ENCODE measurements at places on chromosomes 16 and 17.

- no peak for DNase-seq
Measured at GRCh38 chr16:77549876-77550275, 115.0 kb upstream of the ADAMTS18 start.

GRCh38 chr17:68843522-68843921 is 111.7 kb downstream of the ABCA8 start:
- DNase-seq = no peak

- no peak for DNase-seq
Measured at GRCh38 chr17:11138023-11138422, 103.0 kb upstream of the SHISA6 start.

- no peak for DNase-seq
Measured at GRCh38 chr16:55301385-55302008, 22.5 kb upstream of the IRX6 start.

GRCh38 chr16:71943887-71944286 is 48.6 kb downstream of the IST1 start:
- DNase-seq = no peak

DNA sequence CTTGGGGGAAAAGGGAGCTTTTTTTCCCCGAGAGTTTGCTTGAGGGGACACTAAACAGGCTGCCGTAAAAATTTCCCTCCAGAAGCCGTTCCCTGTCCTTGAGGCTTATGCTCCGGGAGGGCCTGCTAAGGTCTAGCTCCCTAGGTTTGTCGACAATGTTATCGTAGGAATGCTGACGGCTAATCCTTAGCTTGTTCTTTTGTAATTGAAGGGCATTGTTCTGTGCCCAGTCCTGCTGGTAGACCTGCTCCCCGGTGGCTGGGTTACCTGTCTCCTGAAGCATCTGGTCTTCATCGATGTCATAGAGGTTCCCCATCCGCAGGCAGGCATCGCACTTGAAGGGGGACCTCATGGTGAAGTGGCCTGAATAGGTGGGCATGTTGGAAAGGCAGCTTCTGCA is 418.7 kb downstream of the GRIN2A start:
- no peak for DNase-seq

DNA sequence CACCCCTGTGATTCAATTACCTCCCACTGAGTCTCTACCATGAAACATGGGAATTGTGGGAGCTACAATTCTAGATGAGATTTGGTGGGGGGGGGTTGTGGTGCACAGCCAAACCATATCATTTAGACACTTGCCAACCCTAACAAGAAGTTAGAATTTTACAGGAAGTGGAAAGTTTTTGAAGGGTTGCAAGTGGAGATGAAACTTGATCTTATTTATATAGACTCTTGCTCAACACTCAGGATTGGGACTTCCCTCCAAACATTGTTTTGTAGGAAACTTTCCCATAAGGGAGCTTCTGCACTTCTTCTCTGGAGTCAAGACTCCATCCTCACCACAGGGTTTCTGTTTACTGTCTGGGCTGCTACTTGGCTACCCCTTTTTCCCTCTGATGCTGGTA is 266.7 kb upstream of the CDH11 start:
- DNase-seq = no peak

DNA sequence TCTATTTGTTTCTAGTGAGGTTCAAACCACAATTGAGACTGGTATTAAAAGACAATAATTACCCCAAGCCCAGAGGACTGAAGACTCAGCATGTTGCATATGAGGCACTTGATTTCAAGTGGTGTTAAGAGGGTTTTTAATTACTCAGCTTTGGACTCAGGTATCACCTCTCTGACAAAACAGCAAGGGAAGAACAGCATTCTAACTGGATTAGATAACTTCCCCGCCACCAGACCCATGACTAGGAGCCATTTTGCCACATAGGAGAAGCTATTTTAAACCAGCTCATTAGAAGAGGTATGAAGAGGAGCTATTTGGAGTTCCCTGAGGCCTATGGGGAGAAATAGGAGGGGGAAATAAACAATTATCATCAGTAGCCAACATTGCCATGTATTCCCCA is 226.1 kb upstream of the TOX3 start:
- DNase-seq = no peak

DNA sequence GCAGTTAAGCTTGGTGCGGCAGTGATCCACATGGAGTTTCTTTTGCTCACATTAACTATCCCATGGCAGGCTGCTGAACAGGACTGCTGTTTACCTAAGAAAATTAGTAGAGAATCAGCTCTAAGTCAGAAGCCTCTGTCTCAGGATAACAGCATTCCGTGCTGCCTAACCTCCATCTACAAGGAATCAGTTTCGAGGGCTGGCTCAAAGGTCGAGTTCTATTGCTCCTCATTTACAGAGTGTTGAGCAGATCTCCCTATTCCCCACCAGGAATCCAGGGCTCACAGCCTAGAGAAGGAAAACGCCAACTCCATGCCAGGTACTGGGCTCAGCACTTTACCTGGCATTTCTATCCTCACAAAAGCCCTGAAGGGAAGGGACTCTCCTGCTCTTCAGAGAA is 9.9 kb downstream of the GINS2 start:
- no peak for DNase-seq

DNA sequence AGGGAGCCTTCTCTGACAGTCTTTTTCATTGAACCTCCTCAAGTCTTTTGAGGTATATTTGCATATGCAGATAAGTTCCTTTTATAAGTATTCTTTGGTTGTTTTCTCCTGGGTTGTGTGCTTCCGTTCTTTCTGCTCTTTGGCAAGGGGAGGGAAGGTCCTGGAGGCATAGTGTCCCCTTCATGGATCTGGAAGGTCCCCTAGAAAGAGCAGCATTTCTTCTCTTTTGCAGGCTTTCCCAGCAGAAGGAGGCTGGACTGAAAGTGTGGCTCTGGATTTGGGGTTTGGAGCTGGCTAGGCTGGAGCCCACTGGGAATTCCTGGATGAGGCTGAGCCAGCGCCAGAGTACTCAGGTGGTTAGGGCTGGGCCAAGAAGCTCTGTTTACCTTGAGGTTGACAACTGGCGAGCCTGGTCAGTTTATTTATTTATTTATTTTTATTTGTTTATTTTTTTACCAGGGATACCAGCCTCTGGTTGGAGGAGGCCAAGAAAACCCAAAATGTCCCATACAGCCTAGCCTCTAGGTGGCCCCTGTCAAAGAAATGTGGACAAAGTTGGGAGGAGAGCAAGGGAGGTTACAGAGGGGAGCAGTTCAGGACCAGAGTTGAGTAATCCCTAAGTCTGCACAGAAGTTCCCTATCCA is 5.4 kb upstream of the TOP2A start:
- no peak for DNase-seq

DNA sequence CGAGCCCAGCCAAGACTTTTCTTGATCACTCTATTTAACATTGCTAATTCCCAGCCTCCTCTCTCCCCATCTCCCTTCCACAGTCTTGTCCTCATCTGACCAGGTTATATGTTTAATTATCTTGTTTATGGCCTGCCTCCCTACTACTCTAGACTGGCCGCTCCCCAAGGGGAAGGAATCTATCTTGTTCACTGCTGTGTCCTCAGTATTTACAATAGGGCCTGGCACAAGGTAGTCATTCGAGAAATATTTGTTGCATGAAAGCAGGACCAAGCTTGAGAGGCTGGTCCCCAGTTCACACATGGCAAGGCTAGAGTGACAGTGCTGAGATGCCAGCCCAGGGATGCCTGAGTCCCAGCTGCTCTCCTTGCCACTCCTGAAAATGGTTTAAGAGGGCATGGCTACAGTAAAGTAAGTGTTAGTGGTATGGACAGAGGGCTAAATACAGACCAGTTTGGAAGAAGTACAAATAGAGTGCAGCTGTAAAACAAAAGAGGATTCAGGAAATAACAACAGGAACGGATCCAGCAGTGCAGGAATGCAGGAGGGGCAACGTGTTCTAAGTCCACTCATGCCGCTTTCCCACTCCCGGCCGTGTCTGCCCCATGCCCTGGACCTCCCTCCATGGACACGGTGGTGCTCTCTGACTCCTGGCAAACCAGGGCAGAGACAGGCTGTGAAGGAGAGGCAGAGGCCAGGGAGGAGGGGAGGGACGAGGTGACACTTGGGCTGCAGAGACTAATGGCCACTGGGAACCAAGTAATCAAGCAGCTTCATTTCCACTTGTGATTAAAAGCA is 65.6 kb downstream of the TOM1L2 start:
- DNase-seq = no peak

DNA sequence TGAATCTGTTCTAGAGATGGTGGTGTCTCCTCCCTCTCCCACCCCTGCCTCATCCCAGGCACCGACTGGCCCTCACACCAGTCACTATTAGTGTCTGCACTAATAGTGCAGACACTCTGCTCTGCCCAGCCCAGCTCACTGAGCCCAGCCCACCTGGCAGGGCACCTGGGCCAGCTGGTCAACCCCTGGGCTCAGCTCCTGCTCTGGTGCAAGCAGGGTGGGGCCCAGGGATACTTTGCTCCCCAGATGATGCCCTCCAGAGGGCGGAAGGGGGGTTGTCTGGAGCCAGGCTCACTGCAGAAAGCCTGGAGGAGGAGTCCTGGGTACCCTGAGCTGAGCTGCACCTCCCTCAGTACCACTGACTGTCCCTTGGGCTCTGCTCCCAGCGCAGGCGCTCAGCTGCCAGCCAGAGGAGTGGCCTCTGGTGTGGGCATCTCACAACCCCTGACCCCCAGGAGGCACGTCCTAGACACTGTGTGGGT is 14.5 kb downstream of the RAB11FIP4 start:
- DNase-seq = no peak

- no peak for DNase-seq
Measured at GRCh38 chr17:60542071-60542470, 16.0 kb upstream of the APPBP2 start.

DNA sequence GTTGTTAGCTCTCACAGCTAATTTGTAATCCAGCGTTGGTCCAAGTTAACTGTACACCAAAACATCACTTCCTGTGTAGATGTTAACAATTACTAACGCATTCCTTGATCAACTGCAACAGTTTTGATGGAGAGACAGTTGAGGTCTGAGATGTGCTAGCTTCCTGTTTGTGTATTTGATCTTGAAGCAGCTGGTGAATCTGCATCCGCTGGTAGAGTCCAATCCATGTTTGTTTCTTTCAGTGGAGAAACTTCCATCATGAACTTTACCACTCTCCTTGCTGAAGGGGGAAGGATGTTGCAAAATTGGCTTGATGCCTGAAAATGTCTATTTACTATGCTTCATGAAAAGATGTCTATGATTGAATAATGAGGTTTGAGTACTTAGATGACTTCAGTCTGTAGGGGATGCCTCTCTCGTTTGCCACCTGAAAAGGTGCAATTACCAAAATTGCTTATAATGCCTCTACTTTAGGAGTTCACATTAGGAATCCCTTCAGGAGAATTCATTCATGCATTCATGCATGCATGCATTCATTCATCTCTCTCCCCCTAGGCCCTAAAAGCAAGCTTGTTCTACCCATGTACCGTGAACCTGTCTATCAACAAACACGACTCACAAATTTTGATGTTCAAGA is 39.6 kb upstream of the ZKSCAN2 start:
- DNase-seq = no peak

- no peak for DNase-seq
Measured at GRCh38 chr16:8355675-8356074, 234.6 kb downstream of the TMEM114 start.
